ENCODE measurements at places on chromosomes 6 and 20.

DNA sequence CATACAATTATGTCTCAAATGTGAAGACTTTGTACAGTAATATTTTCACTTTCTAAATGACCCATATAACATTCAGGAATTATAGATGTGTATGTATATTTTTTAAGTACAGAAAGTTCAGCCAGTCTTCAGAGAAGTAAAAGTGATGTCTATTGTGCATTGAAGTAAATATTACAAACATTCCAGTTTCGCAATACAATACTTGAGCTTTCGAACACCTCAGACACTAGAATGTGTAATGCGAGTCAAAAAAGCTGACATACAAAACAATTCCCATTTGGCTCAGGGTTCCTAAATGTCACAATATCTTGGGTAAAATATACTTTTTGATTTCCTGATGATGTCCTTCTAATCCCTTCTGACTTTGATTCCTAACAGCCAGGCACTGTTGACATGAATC lies 101.4 kb downstream of the ZNF217 start:
- no peak for DNase-seq

DNA sequence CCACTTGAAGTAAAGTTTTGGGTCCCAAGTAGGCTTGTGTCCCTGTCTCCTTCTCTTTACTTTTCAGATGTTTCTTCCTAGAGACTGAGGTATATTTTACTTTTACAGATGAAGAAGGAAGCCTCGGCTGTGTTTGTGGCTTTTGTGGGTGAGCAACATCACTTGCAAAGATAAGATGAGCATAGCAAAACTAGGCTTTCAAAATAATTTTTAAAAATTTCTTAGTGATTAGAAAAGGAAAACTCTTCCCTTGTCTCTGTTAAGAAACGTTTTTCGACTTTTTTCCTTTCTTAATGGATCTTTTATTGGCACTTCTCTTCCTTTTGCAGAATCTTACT lies 7.6 kb downstream of the PTPN1 start:
- peak; percentile 55 for DNase-seq

DNA sequence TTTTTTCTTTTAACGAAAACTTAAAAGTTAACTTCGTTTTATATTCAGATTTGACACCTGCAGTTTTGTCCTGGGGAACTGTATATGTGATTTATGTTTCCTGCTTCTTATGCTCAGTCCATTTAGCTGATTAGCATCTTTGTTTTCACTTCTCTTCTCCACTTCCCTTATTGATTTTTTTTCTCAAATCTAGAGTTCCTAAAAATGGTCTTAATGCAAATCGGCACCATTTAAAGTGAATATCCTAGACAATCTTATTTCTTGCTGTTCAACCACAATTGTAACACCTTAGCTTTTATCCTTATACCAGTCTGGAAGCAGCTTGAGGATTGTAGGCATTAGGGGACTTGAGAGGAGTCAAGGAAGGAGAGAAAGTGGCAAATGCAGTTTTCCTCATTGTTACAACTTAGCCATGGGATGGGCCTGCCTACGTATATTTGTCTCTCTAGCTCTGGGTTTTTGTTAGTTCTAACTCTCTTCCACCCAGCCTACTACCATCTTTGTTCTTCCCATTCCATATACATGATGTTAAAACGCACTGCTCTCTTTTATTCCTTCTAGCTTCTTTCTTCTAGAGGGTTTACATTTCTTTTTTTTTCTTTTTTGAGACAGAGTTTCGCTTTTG lies 8.5 kb downstream of the QRSL1 start:
- DNase-seq, result no peak

- no peak for DNase-seq
Observed at GRCh38 chr6:5205877-5206850, 54.6 kb downstream of the LYRM4 start.

GRCh38 chr20:46928580-46929132 lies 34.0 kb downstream of the EYA2 start:
- DNase-seq, result no peak

- peak; percentile 87 for DNase-seq
Observed at GRCh38 chr6:158536084-158536890, 23.6 kb upstream of the TMEM181 start.

DNA sequence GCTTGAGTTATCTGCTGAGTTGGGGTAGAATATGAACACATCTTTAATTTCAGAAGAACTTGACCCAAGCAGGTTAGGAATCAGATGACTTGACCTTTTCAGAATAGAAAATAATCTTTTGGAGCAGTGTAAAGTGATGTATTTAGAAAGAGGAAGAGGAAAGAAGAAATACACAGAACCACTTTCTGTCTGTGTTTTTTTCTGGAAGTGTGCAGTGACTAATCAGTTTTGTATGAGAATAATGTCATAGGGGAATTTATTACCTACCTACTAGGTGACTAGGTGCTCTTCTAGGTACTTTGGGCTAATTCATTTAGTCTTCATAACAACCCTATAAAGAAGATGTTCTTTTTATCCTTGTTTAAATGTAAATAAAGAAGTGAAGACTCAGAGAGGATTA lies 3.0 kb downstream of the PPP1R14C start:
- DNase-seq, result no peak
